ENCODE measurements at places on chromosomes 1 and 21.

DNA sequence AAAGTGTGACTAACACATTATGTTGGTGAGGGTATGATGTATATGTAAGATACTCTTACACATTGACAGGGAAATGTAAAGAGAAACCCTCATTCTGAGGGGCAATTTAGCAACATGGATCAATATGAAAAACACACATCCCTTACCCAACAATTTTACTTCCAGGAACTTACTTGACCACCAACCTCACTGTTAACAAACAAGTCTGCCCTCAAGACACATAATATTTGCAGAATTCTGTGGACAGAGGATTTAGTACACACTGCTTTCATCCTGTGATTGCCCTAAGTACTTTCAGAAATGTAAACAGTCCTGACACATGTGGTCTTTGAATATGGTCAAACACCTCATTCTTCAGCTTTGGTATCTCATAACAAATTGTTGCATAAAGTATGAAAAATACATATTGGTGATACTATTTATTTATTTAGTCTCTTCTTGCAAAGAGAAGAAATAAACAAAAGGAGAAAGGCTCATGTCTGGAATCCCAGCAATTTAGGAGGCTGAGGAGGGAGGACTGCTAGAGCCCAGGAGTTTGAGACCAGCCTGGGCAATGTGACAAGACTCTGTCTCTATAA lies 6.9 kb downstream of the USP48 start:
- no peak for DNase-seq

- DNase-seq: no peak
Observed at GRCh38 chr1:30672661-30673060, 50.7 kb downstream of the MATN1 start.

DNA sequence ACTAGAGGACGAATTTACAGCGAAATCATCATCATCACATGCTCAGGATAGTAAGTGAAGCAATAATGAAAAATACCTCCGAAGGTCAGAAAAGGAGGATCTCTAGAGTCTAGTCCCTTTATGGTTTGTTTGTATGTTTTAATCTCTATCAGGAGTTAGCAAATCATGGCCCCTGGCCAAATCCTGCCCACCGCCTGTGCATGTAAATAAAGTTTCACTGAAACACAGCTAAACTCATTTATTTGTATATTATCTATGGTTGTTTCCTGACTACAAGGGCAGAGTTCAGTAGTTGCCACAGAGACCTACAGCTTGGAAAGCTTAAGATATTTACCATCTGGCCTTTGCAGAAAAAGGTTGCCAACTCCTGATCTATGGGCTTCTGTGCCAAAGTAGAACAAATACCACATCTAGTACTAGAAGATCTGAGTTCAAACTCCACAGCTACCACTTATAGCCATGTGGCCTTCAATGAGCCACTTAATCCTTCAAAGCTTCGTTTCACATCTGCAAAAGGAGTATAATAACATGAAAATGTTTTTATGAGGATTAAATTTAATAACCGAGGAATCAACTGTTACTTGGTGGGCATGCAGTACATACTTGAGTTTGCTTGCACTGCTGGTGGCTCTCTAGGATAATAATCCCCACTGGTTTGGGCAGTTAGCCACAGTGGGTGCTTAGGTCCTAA lies 94.0 kb upstream of the KIF26B start:
- DNase-seq: no peak

DNA sequence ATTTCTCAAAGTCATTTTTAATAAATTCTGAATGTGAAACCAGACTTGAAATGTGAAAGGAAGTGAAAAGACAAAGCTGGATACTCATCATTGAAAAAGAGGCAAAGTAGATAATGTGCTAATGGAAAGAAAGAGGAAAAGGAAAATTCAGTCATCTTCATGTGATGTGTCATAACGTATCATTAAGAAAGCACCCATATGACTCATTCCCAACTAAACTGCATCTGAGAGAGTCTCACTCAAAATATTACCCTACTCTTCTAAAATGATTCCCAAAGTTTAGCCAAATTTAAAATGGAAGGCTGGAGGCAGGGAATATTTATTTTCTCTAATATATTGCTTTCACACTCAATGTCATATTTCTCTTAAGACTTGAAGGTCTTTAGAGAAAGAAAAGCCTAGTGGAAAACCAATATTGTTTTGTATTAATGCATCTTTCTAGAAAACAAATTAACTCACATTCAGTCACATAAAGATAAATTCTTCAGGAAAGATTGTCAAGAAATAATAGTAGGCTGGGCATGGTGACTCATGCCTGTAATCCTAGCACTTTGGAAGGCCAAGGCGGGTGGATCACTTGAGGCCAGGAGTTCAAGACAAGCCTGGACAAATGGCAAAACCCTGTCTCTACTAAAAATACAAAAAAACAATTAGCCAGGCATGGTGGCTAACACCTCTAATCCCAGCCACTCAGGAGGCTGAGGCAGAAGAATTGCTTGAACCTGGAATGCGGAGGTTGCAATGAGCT lies 129.9 kb downstream of the SLC30A10 start:
- no peak for DNase-seq

DNA sequence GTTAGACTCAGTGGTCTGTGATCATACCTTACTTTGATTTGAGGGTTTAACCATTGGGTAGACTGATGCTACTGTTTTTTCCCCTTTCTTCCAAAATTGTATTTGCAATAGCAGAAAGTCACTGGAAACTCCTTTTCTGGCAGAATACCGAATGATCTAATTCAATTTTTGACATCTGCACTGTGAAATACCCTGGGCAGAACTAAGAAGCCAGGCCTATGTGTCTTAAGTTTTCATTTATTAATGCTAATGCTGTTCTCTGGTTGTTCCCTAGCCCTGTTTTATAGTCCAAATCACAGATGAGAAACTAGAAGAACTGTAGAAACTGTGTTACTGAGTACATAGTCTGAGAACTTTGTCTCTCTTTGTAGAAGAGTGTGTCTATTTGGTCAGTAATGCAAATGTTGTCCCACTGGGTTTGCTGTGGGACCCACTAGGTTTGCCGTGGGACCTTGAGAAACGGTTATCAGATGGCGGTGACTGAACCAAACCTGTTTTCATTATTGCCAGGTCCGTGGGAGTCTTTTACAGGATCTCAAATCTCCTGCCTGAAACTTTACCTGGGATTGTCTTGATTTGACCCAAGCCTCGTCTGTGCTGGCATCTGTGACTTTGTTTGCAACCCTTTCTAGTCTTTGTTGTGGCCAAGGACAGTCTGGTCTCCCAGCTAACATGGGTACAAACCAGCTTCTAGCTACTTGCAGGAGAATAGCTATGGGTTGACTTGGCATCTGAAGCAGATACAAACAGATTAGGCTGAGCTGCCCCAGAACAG lies 41.4 kb downstream of the PEX14 start:
- no peak for DNase-seq

GRCh38 chr1:63322944-63323864 lies 837 bp downstream of the FOXD3 start:
- DNase-seq: peak; percentile 33

DNA sequence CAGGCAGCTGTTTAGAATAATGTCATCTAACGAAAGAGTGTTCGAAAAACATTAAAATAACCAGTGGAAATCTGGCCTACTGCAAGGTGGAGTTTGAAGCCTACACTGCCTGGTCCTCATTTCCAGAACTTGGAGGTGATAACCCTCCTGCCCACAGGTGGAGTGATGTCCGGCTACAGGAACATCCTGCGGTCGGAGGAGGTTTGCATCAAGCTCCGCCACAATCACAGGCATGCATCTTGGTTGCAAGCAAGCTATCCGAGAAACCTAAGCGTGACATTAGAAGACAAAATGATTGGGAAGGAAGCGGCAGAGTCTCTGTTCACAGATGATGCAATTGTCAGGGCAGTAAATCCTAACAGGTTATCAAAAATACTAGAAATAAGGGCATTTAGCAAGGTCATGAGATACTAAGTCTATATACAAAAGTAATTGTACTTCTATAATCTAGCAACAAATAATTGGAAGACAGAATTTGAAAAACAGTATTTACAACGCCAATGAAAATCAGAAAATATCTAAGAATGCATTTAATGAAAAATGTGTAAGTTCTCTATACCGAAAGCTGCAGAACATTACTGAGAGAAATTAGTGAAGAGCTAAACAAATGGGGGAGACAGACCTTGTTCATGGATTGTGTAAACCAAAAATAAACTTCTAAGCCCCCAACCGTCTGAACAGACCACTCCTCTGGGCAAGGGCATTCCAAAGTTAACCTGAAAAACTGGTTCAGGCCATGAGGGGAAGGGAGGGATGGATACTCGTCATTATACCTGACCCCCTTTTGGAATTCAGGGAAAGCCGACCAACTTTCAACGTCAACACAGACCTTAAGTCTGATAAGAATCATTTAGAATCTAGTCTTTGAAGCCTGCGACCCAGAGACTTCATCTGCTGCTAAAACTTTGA lies 4.7 kb upstream of the SLC19A1 start:
- no peak for DNase-seq

DNA sequence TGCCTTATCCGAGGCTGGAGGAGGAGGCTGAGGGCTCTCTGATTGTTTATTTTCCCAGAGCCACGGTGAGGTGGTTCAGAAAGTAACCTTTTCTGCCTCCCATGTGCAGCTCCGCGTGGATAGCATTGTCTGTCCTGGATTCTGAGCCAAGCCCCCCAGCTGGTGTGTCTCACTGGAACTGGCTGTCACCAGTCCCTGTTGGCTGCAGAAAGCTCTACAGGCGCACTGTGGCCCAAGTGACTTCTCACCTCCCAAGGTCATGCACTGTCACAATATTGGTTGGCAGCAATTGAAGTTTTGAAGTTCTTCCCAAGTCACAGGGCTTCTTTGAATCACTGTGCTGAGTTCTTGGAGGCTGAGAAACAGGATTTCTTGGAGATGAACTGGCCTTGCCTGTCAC lies 8.2 kb downstream of the BMP8A start:
- DNase-seq: no peak
